ENCODE measurements at places on chromosomes 13 and 19. TPM values are rescaled to one million over a fixed set of nuclear protein-coding genes. Genes with fewer than 3 reads are reported as not detected.

GRCh38 chr13:25847145-25847544 lies 204.7 kb downstream of the SHISA2 start:
- H3K4me1 ChIP-seq, result no peaks in the 10 kb centered on the region
- H3K36me3 ChIP-seq, result no peaks in the 10 kb centered on the region
- no peaks in the 10 kb centered on the region for H3K27me3 ChIP-seq
- no peak overlapping the region for H3K4me3 ChIP-seq

Gene ZNF154
- total RNA-seq, result 11.1 TPM

- no peaks in the 10 kb centered on the region for H3K4me1 ChIP-seq
- no peaks in the 10 kb centered on the region for H3K27me3 ChIP-seq
- peak; percentile 50 for DNase-seq
- H3K27ac ChIP-seq, result no peak overlapping the region
Observed at GRCh38 chr19:53504885-53505284, 33.1 kb upstream of the ZNF331 start.

DNA sequence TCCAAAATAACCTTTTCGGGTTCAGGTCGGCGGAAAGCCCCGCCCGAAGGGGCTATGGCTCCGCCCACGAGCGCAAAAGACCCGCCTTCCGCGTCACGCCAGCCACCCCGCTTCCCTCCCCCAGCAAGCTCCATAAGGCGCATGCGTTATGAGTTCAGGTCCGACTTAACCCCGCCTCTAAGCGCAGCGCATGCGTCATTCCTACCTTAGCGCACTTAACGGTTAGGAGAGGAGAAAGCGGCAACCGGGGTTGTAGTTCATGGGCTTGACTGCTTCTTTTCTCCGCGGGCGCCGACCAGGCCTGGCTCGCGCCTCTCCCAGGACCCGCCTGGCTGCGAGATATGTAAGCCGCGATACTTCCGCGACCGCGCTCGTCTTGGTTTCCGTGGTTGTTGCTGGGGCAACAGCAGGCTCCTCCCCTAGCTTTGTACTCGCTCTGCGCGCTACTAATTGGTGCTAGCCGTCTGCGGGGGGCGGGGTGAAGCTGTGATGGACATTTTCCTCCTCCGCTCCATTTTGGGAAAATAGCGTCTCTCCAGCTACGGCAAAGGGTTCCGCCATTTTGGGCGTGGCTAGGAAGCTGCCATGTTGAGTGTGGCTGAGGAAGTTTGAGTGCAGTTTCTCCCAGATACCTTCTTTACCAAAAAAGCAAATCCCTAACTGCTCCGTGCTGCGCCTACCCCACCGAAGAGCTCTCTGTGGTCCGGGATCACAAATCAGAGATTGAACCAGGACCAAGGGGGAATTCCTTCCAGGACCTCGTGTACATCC lies at the start of gene B9D2:
TSS of gene B9D2 (minus strand) at position 397 of the 771 bp plus-strand sequence. CDS start 630 bp downstream, outside the sequence.
- H3K4me1 ChIP-seq, result peaks cover 18% of the 10 kb centered on the region
- DNase-seq, result peak; percentile 99
- H3K27ac ChIP-seq, result peak within 1 kb of the TSS; percentile 98
- peak within 1 kb of the TSS; percentile 85 for H3K4me3 ChIP-seq
- H3K27me3 ChIP-seq, result no peaks in the 10 kb centered on the region
- H3K36me3 ChIP-seq, result no peaks in the 10 kb centered on the region

- no peak overlapping the region for H3K4me3 ChIP-seq
- peak; percentile 75 for DNase-seq
- H3K36me3 ChIP-seq, result peaks cover 21% of the 10 kb centered on the region
Observed at GRCh38 chr19:19491321-19492025, 23.9 kb downstream of the TSSK6 start.

- peak overlapping the region; percentile 41 for H3K27ac ChIP-seq
- peak; percentile 29 for DNase-seq
- H3K36me3 ChIP-seq, result peaks cover 8% of the 10 kb centered on the region
- no peak overlapping the region for H3K4me3 ChIP-seq
- H3K27me3 ChIP-seq, result no peaks in the 10 kb centered on the region
Observed at GRCh38 chr19:3441089-3441985, 39.0 kb downstream of the SMIM24 start.

Gene RNF225
- total RNA-seq, result 0.25 TPM

Gene CEACAM16
- not detected for total RNA-seq

- no peak for DNase-seq
- H3K27me3 ChIP-seq, result no peaks in the 10 kb centered on the region
- H3K4me3 ChIP-seq, result no peak overlapping the region
- H3K4me1 ChIP-seq, result no peaks in the 10 kb centered on the region
- H3K27ac ChIP-seq, result no peak overlapping the region
Observed at GRCh38 chr19:14502334-14503092, 6.6 kb upstream of the GIPC1 start.

Data from kidney (tissue), 22 donors.